ENCODE measurements at places on chromosomes 12 and 14.
A peak's percentile ranks its signal among the peaks of the same experiment; 100 is the strongest.

DNA sequence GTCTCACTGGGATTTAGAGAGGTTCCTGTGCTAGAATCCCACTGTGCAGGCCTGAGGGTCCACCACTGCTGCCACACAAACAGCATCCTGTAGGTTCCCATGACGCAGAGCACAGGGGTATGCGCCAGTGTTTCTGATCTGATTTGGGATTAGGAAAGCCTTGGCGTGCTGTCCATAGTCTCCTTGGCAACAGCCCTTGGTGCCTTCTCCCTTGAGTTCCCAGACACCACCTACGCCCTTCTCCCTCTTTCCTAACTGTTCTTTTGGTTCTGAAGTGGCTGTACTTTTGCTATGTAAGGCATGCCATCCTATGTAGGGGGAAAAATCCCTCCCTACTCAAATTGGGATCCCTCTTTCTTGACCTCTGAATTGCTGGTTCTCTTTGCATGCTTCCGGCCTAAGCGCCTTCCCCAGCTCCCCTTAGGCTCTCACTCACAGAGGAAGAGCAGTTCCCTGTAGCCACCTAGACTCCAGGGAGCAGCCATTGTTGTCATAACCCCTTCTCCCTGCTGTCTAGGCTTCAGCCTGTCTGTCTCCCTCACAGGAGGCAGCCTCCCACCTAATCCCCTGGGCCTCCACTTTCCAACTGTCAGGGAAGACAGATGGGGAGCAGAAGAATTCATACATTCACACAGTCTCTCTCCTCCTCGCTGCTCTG lies 14.8 kb upstream of the RIC8B start:
- no peak for DNase-seq

DNA sequence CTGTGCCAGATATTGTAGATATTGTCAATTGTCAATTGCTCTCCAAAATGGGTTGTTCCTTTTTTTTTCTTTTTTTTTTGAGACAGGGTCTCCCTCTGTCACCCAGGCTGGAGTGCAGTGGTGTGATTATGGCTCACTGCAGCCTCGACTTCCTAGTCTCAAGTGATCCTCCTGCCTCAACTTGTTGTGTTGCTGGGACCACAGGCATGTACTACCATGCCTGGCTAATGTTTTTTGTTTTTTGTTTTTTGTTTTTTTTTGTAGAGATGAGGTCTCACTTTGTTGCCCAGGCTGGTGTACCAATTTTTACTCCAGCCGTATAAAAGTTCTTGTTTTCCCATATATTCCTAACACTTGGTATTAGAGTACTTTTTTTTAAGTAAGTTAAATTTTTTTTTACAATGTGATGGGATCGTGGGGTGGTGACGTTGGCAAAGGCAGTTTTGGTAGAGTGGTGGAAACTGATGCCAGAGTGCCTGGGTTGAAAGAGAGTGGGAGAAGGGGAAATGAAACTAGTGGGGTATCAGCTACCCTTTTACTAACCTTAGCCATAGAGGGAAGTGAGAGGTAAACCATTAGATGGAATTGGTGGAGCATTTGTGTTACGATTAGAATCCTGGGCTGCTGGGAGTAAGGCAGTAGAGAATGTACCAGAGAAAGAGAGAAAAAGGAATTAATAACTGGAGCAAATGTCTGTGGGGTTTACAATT lies 33.0 kb upstream of the CFAP54 start:
- no peak for DNase-seq

DNA sequence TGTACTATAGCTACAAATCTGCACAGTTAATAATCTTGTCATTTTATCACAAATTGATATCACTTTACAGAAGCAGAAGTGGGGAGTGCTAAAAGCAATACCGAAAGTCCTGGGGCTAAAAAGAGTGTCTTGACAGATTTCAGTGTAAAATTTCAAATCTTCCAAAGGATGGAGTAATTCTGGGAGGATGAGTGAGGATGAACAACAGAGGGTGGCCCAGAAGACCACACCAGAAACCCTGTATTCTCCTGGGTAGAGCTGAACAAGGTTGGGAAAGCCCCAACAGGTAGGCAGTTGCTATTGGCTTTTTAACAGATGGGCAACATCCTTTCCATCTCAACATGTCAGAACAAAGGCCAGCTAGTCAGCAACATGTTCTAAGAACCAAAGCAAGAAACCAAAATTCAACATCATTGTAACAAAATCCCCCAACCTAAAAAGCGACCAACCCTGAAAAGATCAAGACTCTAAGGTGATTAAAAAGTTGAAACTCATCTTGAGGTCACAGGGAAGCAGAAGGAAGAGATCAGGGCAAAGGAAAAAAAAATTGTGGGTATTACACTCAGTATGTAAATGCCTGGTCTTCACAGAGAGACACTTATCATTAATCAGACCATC lies 38.8 kb downstream of the CBX5 start:
- no peak for DNase-seq

DNA sequence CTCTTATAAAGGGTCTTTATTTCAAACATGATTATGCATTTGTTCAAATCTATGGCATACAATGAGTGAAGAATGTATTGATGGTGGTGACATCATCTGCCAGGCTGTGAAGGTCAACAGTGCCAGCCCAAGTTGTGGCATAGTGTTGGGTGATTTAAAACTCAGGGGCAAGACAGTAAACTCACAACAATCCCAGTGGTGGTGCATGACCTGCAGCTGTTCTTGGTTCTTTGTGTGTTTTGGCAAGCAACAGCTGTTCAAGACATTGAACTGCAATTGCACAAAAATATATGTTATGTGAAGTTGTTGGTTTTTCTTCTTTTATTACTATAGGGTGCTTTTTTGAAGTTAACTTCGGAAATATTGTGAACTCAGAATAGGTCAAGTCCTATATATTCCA lies 851.6 kb downstream of the NRXN3 start:
- no peak for DNase-seq

- no peak for DNase-seq
These were observed 19.6 kb upstream of the ATP5MC2 start for GRCh38 chr12:53695152-53696145.

GRCh38 chr12:10810068-10810467 lies at the start of gene TAS2R9:
Gene TAS2R9 (minus strand): TSS chr12:10810168. CDS start chr12:10810075, 93 bp downstream.
- no peak for DNase-seq

DNA sequence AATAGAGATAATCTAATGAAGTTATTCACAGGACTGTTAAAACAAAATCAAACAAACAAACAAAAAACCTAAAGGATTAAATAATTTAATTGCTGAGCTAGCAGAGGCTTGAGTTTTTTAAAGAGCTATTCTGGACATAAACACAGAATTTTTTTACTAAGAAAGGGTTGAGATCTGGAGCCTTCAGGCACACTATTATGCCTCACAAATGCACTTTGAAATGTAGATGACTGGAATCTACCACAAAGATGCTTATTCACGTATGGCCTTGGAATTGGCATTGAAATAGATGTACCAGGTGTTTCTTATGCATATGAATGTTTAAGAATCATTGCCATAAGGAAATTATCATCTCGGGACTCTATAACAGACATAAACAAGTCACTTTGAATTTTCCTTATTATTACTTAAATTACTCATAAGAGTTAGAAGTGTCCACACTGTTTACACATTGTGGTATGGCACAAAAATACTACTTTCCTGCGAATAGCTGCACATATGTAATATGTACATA lies 21.6 kb downstream of the PUS7L start:
- DNase-seq = no peak

DNA sequence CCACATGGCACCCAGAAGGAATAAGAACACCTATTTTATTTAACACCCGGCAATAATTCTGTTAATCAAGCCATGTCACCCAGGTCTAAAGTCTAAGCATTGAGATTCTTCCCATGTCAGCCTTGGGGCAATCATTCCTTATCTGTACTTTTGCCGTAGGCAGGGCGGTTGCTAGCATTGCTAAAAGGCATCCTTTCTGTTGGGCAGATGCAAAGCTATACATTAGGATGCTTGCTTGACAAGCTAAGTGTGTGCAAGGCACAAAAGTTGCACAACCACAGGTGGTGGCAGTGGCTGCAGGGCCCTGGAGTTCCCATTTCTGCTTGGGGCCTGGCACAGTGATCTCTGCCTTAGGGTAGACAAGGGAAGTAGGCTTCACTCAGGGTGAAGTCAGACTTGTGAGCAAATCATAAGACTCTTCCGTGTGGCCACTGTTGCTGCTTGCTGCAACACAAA lies 12.5 kb upstream of the GALNT6 start:
- DNase-seq = no peak

GRCh38 chr12:110809149-110809548 lies 37.6 kb upstream of the CCDC63 start:
- DNase-seq = no peak

GRCh38 chr12:91617818-91618217 lies 435.2 kb upstream of the DCN start:
- no peak for DNase-seq

DNA sequence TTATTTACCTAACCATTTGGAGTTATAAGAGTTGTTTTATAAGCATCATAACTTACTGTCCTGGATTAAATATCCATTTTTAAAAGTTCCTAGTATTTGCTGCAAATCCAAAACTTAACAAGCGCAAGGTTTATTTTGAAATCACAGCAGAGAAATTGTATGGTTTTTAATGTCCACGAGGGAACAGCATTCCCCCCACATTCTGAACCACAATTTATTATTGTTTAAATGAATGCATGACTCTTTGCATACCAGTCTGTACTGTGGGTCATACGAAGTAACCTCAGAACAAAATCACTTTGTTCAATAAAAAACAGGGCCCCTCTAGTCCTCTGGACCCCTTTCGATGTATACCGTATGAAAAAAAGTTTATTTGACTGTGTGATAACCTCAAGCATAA lies 75.9 kb downstream of the DACT1 start:
- no peak for DNase-seq

- no peak for DNase-seq
These were observed 3.7 kb downstream of the DHRS7 start for GRCh38 chr14:60161196-60162107.

DNA sequence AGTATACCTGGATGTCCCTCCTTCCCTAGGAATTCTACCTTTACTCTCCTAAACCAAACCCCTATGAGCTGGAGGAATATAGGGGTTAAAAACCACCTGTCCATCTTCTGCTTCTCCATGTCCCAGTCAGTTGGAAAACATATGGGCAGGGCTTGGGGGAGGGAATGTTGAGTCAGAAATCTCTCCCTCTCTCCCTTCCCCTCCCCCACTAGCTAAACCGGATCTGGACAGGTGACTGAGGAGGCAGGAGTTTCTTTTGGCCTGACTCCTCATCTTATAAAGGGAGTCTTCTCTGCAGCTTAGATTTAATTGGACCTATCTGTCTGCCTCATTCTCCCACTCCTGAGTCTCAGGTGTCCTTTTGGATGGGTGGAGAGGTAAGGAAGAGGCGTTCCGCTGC lies 6.1 kb downstream of the ERBB3 start:
- DNase-seq = no peak

DNA sequence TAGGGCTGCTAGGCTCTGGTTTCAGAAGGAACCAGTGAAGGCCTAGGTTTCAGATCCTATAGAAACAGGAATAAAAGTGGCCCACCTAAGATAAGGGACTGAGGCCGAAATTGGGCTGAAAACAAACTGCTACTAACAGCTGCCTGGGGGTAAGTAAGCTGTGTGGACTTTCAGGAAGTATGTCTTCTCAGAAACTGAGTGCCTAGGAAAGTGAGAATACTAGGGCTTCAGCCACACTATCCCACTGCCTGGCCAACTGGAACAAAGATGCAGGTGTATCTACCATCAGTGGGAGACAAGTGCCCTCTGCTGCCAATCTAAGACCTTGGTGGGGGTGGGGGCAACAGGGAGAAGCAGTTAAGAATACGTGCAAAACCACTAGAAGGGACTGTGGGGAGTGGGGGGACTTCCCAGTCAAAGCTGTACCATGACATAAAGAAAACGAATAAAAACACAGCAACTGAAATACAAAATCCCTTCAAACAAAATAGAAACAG lies 82.5 kb downstream of the MED13L start:
- peak; percentile 6 for DNase-seq

GRCh38 chr14:100325958-100326357 lies 2.8 kb downstream of the SLC25A47 start:
- no peak for DNase-seq

GRCh38 chr12:41476499-41477439 lies 288.6 kb downstream of the PDZRN4 start:
- DNase-seq = no peak

DNA sequence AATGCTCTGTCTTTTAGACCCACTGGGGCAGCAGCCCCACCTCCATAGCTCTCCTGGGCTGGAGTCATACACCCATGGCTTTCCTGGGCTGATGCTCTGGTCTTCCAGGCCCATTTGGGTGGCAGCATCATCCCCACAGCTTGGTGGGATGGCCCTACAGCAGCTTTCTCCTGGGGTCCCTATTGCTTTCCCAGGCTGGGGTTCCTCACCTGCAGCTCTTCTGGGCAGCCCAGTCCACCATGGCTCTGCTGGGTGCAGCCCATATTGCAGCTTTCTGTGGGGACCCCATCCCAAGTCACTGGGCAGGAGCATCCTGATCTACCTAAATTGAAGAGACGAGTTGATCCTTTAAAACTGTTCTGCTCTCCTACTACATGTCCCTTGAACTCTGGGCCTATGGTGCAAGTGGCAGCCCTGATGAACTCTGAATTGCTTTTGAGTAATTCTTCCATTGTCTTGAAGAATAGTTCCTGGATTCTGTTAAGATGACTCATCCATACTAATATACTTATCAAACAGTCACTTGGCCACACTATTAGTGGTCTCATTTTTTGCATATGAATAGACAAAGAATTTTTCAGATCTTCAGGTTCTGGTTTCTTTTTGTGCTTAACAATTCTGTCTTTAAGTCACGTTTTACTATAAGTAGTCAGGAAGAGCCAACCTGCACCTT lies 390.1 kb downstream of the DPF3 start:
- DNase-seq = no peak

DNA sequence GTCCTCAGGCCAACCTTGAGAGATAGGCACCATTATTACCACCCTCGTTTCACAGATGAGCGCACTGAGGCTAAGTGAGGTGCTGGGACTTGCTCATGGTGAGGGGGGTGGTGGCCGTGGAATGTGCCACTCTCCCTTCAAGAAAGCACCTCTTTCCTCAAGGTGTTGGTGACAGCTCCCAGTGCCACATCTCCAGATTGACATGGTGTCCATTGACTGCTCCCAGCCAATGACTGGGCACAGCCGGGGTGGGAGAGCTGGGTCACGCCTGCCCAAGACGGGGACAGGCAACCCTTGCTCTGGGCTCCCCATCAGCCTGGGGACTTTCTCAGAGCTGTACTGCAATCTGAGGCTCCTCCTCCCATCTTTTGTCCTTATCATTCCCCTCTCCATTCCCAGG lies 21.0 kb upstream of the MYL2 start:
- no peak for DNase-seq

- DNase-seq = no peak
These were observed 11.0 kb downstream of the PAPLN start for GRCh38 chr14:73248108-73248868.

GRCh38 chr12:13373803-13374202 lies 177.3 kb downstream of the EMP1 start:
- DNase-seq = no peak

DNA sequence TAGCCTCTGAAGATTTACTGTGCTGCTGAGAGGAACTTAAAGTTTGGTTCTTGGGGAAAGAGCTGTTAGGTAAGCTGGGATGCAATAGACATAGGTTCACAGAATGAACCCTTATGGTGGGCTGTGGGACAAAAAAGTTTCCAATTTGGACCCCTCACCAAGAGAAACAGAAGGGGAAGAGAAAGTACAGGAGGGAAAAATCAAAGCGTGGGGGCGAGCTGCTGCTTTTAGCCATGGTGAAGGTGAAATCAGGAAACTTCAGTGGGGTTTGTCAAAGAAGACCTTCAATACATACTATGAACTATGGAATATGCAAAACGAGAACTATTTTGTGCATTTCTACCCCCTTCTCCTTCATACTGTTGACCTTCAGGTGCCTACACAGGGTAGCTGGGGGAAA lies 10.6 kb upstream of the NINJ2 start:
- no peak for DNase-seq

Data from stimulated activated CD8-positive, alpha-beta memory T cell treated with anti-CD3 and anti-CD28 coated beads, Interleukin-7, amount 100 ng/mL, for 24 hours (primary cell).